ENCODE measurements at places on chromosomes 16 and 17.

DNA sequence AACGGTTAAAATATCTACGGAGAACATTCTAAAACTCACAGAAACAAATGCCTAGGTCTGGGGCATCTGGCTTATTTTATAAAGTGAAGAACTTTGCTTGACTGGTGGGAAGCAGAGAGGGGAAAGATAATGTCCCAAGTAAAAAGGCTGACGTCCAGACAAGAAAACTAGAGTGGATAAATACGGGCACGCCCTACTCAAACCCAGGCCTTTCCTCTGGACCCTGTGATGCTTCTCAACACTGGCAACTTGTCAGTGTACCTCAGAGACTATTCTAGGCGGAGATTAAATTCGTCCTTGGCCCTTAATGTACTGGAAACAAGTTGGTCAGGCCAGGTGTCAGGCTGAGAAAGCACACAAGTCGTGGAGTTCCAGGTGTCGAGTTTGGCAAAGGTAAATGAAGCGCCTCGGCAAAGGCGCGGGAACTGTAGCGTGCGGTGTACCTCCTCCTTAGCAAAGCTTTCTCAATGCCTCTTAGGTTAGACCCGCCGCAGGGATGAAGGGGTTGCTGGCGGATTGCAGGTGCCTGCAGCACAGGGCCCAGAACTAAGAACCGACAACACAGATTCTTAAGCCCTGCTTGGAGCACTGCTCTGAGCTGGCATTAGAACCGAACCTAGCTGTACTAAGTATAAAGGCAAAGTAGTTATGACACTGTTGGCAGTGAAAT lies 668 bp upstream of the UNK start:
- no peak for DNase-seq

DNA sequence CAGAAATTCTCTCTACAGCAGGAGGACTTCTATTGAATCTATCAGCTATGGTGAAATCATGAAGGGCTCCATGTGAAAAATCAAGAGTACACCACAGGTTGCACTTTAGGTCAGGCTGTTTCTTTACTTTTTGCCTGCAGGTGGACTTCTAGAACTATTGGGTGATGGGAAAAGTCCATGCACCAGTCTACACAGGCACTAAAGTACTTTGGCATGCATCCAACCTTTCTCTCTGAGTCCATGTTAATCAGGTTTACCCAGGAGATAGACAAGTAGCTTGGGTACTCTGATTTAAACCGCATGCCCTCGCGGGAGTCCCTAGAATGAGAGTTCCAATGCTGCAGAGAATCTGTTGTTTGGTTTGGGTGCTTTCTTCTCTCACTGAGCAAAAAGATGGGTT lies 9.1 kb upstream of the ANKFN1 start:
- DNase-seq: no peak

DNA sequence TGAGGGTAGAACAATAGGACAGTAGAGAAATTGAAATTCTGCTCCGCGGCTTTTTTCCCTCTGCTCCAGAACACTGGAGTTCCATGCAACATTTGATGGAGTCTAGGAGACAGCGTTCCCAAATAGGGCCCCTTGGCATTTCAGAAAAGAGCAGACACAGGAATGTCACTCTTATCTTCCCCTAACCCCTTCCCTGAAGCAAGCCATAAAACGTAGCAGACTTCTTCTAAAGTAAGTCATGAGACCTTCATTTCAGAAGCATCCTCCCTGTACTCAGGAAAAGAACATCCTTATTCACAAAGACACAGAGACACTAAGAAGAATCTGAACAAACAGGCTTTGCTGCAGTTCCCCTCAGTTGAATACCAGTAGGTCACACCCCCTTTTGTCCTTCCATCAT lies 296.1 kb upstream of the SOX9 start:
- DNase-seq: no peak

DNA sequence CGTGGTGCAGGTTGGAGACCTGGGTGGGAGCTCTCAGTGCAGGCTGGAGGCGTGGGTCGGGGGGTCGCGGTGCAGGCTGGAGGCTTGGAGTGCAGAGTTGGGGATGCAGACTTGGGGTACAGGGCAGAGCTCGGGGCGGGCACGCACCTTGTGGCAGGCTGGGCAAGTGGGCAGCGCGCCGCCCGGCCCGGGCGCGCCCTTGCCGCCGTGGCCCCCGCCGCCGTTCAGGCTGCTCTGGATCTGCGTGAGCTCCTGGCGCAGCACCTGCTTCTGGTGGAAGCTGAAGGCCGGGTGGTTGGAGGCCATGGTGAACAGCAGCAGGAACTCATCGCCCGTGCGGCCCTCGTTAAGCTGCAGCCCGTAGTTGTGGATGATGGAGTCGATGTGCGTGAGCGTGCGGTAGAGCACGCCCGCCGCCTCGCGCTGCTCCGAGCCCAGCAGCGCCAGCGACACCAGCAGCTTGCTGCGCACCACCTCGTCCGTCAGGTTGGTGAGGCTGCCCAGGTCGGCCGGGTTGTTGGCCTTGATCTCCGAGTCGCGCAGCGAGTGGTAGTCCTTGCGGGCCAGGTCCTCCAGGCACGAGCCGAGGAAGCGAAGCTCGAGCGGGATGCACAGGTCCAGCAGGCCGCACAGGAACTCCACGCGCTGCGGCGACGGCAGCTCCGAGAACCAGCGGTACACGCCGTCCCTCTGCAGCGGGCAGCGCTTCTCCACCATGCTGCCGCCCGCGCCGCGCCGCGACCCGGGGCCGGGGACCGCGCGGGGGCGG lies 1.1 kb downstream of the ZCCHC14 start:
- DNase-seq: peak; percentile 30

DNA sequence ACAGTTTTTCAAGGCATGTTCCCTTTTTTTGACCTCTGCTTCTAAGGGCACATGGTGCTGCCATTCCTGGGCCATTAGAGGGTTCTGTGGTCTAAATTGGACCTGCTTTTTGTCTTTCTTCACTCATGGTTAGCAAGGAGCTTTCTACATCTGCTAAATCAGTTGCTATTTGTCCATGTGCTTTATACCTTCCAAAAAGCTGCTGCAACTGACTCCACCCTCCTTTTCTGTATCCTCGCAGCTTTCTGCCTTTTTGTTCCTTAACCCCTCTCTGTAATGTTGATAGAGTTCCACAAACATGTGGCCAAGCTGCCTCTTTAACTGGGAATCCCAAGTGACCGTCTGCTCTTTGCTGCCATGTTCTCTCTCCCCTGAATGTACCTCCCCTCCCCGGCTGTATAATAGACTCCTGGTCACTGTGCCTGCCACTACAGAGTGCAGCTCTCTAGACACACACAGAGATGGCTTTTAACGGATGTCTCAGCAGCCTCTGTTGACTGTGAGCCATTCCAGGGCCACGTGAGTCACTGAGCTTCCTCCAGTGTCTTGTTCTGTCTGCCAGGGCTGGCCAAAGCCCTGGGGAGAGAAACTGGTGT lies 57.4 kb upstream of the TEKT3 start:
- no peak for DNase-seq

GRCh38 chr17:59533694-59534093 lies 31.7 kb upstream of the DHX40 start:
- no peak for DNase-seq

GRCh38 chr16:81280393-81280792 lies 34.4 kb upstream of the GAN start:
- DNase-seq: no peak

- DNase-seq: peak; percentile 38
Observed at GRCh38 chr17:73998653-73999645, 204.5 kb upstream of the RPL38 start.

GRCh38 chr17:1365445-1366039 lies 34.5 kb downstream of the YWHAE start:
- no peak for DNase-seq

DNA sequence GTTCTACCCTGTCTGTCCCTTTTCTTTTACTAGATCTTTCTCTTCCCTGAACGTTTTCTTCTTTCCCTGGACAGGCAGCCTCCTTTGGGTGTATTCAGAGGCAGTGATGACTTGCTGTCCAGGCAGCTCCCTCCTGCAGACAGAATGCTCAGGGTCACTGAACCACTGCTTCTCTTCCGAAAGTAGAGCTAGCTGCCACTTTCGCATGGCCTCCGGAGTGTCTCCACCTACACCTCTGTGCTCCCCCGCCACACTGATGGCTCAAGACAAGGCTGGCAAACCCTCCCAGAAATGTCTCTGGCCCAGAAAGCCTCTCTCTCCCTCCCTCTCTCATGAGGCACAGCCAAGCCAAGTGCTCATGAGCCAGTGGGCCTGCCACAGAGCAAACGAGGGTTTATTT lies 207.8 kb downstream of the CDRT15L2 start:
- no peak for DNase-seq

GRCh38 chr16:85431431-85432124 lies 181.5 kb upstream of the GSE1 start:
- DNase-seq: no peak

GRCh38 chr17:77264617-77265230 lies 124.0 kb downstream of the SEC14L1 start:
- no peak for DNase-seq

GRCh38 chr17:57507828-57508227 lies 237.3 kb downstream of the CCDC182 start:
- DNase-seq: no peak

Data from left ventricle myocardium inferior (tissue), 1 donor.